ENCODE measurements at places on chromosomes 2 and 18.

DNA sequence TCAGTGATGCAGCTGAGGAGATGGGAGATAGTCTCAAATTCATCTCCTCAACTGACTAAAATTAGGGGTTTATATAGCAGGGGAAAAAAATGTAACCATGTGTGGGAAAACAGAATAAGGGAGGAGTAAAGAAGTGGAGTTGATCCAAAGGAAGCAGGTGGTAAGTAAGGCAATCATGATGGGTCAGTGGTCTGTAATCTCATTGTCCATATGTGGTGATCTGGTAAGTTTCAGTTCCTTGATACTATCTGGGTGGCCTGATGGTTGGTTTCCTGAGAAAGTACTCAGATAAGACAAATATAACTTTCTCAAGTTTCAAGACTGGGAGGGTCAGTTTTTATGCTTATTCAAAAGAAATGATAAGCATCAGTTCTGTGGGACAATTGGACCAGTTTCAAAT is 312.3 kb upstream of the KCNJ3 start:
- DNase-seq: no peak

GRCh38 chr18:54129448-54130067 is 94.9 kb downstream of the MBD2 start:
- no peak for DNase-seq

DNA sequence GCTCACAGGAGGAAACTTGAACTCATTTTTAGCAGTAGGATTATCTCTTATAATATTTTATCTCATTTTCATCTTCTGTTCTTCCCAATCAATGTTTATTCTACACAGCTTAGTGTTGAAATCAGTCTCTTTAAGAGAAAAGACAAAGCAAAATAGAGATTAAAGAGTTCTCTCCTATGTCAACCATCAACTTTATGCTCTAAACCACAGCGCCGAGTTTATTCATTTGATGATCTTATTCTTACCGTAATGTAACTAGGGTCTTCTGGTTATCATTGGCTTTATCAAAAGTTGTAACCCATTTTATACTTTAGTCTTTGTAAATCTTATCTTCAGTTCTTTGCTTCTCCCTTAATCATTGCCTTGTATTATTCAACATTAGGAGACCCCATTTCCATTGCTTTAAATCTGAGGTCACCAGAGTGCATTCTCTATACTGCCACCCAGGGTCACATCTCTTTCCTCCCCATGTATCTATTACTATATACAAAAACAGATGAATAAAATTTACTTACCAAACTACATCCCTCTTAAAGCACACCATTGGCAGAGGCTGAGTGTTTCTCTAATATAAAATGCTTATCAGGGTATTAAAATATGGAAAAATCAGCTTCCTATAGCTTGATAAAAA is 22.8 kb upstream of the ERMN start:
- no peak for DNase-seq

DNA sequence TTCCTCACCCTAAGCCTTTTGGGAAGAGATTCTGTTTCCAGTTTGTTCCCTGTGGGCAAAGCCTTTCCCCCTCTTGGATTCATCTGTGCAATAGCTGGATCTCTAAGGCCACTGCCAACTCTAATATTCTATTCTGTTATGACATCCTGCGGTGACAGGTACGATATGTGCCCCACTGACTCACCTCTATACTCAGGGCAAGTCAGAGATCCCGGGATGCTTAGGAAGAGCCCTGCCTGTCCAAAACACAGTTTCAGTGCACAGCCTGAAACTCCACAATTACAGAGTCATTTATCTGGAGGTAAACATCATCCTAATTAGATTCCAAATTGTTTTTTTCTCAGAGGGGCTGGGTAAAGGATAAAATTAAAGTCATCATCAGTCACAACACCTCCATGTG is 190.2 kb downstream of the TFCP2L1 start:
- no peak for DNase-seq

DNA sequence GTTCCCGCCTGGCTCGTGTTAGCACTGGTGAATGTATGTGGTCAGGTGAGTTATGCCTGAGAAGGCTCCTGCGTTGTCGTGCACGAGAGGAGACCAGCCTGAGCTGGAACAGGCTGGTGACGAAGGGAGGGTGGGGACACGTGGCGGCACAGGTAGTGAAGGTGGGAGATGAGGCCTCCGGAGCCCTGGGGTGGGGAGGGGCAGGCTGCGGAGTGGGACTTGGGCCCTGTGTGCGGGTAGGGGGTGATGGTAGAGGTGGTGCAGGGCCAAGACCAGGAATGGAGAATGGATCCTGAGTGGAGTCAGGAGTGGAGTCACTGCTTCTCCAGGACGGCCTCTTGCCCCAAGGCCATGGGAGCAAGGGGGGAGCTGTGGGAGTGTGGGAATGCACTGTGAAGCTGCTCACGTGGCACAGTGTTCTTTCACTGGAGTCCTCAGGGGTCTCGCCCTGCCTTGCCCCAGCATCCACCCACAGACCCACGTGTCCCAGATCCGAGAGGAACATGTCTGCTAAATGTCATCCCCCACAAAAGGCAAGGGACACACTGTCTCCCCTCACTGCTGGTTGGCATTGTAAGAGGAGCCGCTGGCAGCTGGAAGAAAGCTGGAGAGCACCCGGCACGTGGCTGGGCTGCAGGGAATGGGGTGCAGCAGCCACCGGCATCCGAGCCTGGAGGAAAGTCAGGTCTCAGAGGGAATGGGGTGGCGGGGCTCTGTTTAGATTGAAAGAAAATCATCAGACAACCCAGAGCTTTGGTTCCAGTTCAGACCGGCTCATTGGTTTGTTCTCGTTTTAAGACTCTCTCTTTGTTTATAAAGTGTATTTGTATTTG is 63.7 kb downstream of the CYP26B1 start:
- no peak for DNase-seq

Measured in endothelial cell (in vitro differentiated cells).